Caco-2 (cell line): ENCODE measurements at places on chromosomes 3 and 15. TPM values are rescaled to one million over a fixed set of nuclear protein-coding genes. Genes with fewer than 3 reads are reported as not detected.

DNA sequence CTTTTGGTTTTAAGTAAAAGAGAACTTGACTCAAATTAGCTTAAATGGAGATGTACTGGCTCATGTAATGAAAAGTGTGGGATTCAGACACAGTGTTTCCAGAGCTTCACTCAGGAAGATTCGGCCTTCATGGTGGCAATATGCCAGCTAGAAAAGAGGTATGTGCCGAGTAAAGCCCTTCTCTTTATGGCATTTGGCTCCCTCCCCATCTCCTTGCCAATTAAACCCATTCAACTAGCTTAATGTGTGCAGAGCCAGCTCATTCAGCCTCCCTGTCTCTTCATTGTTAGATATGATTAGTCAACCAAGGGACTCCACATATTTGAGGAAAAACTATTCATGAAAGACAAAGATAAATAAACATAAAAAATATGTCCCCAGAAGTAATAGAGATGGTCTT is 15.0 kb upstream of the TRANK1 start:
- DNase-seq = no peak

DNA sequence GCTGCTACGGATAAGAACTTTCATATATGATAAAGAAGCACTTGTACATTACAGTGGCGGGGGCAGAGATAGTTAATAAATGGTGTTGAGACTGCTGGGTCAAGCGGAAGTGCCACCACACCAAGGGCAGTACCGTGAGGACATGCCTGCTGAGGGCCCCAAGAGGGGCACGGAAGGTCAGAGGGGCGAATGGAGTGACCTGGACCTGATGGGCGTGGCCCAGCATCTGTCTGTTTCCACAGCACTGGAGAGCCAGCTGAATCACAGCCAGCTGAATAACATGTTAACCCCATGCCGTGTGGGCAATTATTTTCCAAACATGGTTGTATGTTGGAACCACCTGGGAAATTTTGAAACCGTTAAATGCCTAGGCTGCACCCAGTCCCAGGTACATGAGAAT is 37.2 kb downstream of the ANKDD1A start:
- DNase-seq = no peak

ARHGEF26 gene
- 19.3 and 20.8 TPM in 2 replicates for total RNA-seq

DNA sequence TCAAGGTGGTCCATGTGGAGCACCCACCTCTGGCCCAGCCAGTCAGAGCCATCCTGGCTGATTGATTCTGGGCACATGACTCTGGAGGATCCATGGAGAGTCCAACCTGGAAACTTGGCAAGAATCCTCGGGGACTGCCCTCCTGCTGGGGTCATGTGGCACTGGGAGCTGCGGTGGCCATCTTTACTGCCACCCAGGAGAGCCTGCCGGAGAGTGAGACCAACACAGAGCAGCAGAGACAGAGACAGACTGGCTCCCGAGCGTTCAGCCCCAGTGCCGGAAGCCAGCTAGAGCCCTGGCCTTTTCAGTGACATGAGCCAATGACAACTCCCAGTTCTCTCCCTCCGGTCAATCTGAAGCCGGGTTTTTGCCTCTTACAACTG is 11.5 kb upstream of the GATA2 start:
- no peak for DNase-seq

GRCh38 chr3:179713643-179714090 is 60.8 kb downstream of the USP13 start:
- DNase-seq = no peak

CYP8B1 gene
- total RNA-seq = not detected in 2 replicates

- DNase-seq = no peak
These were observed 19.5 kb downstream of the BCL6 start for GRCh38 chr3:187725653-187726370.

- no peak for DNase-seq
These were observed 18.8 kb downstream of the STX19 start for GRCh38 chr3:94009608-94010007.

GRCh38 chr3:111904376-111905241 is 45.5 kb downstream of the PHLDB2 start:
- no peak for DNase-seq
